Renal cortex interstitium (tissue), 15 donors: ENCODE measurements at places on chromosomes 7 and 10. TPM values are rescaled to one million over a fixed set of nuclear protein-coding genes. Genes with fewer than 3 reads are reported as not detected.

- no peak for DNase-seq
Observed at GRCh38 chr7:36155811-36156361, 2.8 kb downstream of the EEPD1 start.

GIMAP4 gene
- polyA plus RNA-seq: 21.2 TPM

SRGN gene
- 14.4 TPM for polyA plus RNA-seq

CDK5 gene
- 17.3 TPM for polyA plus RNA-seq

DNA sequence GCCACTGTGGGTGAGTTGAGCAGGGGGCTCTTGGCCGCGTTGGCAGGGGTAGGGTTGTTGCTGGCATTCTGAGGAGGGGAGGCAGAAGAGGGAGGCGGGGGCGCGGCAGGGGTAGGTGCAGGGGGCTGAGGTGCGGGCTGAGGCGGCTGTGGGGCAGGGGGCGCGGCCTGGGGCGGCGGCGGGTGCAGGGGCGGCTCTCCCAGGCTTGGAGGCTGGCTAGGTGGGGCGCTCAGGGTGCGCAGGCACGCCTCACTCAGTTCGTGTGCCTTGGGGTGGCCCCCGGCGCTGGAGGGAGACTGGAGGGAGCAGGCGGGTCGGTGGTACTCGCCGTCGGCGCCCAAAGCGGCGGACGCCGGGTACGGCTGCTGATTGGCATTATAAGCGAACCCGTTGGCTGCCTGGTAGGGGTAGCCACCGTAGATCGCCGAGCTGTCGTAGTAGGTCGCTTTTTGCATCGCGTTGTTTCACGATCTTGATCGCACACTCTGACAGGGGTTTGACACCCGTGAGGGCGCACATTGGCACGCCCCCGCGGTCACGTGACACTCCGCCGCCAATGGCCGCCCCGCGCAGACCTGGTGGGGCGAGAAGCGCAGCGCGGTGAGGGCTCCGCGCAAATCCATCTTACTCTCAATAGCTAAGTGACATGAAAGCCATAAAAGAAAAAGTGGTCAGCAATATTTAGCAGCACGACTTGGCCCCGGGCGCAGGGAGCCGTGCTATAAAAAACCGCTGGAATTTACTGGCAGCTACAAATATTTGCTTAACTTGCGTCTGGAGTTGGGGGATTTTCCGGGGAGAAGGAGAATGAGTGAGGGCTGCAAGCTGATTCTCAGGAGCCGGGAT is 7.9 kb upstream of the HOXA2 start:
- no peak for DNase-seq

- DNase-seq: no peak
Observed at GRCh38 chr7:106866298-106867281, 1.5 kb downstream of the PIK3CG start.

GRCh38 chr7:97126483-97127171 is 9.1 kb downstream of the SDHAF3 start:
- no peak for DNase-seq

GRCh38 chr10:120606051-120606764 is 149.2 kb downstream of the PLPP4 start:
- no peak for DNase-seq

DNA sequence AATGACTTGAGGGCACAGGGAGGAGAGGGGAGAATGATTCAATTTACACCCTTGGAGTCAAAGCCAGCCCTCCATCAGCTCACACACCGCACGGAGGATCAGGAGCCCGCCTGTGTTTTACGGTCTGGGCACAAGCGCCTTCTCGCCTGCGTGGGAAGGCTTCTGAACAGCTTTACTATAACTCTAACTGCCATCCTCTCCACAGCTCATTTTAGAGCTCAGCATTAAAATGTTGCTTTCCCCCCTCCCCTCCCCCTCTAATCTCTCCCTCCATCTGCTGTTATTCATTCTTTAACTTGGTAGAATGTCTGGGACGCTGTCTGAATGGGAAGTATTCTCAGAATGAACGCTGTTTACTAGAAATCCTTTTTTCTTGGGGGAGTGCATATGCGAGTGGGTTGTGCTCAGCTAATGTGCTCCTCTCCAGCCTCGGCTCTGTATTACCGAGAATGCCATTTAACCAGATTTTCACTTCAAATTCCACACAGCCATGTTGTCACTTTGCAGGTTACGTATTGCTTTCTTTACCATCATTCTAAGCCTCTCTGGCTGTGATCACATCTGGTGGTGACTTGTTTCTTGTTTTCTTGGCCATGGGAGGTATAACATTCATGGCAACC is 140.1 kb downstream of the GFRA1 start:
- no peak for DNase-seq

DNA sequence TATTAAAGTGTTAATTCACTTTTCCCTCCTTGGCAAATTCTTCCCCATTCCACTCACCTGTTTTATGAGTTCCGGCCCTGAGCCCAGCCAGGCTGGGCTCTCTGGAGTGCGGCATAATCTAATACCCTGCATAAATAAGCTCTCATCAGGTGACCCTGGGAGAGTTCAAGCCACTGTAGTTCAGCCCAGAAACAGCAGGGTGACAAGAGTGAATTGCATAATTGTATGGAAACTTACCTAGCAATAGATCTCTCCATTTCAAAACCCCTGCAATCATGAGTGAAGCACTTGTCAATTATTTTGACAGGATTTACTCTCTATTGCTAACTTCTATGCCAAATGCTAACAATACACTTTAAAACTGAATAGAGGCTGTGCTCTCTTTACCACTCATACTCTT is 94.7 kb downstream of the OSBPL3 start:
- DNase-seq: no peak

DNA sequence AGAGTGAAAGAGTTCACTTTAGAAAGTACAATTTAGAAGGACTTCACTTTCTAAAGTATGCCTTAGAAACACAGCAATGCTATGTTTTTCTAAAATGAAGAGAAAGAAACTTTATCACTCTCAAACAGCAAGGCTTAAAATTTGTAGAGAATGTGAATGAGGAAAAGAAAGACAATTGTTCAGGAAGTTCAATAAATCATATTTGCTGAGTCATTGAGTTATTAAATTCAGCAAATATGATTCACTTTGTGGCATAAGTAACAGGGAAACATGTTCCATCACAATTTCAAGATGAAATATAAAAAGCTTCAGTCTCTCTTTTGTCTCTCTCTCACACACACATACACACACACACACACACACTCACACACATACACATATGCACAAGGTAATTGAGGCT is 187.9 kb downstream of the PCDH15 start:
- DNase-seq: no peak

DNA sequence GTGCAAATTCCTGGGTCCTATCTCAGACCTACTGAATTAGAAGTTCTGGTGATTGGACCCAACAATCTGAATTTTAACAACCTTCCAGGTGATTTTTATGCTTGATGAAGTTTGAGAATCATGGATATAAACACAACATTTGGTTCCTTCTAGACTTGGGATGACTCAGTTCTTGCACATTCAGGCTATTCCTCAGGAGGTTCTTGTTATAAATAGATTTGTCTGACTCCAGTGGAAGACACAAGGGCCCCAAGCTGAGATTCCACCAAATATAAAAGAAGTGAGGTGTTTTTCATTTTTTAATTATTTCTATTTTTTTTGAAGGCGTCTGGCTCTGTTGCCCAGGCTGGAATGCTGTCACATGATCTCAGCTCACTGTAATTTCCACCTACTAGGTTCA is 9.4 kb upstream of the TAS2R16 start:
- no peak for DNase-seq

GRCh38 chr7:155920068-155920461 is 107.8 kb upstream of the SHH start:
- no peak for DNase-seq

DNA sequence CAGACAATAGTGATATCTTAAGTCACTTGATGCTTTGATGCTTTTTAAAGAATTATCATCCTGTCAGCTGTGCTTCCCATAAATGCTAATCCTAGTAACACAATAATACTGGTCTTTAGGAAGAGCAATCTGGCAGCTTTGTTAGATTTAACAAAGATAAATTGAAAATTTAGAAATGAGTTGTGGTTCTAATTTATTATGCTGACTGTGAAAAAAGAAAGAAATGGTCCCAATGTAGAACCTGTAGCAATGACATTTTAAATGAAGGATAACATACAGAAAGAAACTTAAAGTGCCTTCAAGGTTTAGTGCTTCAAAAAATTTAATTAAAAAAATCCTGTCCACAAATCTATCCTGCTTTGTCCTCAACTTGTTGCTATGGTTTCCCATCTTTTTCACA is 81.6 kb upstream of the HGF start:
- no peak for DNase-seq

DNA sequence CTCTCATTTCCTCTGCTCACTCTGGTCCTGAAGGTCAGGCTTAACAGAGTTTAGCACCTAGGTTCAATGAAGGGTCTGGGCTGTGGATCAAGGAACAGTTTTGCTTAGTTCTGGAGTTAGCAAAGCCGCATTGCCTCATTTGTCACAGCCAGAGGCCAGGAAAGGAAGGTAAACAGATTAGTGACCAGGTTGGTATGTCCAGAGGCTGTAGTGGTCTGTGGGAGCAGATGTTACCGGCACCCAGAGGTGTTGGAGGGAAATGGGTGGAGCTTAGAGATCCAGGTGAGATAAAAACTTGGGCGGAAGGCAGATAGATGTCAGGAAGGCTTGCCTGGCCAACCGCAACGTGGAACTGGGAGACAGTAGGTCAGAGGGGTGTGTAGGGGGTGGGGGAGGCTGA is 36.6 kb upstream of the ZMIZ2 start:
- DNase-seq: no peak

- peak; percentile 25 for DNase-seq
Observed at GRCh38 chr7:129252128-129252527, 27.3 kb downstream of the AHCYL2 start.

DNA sequence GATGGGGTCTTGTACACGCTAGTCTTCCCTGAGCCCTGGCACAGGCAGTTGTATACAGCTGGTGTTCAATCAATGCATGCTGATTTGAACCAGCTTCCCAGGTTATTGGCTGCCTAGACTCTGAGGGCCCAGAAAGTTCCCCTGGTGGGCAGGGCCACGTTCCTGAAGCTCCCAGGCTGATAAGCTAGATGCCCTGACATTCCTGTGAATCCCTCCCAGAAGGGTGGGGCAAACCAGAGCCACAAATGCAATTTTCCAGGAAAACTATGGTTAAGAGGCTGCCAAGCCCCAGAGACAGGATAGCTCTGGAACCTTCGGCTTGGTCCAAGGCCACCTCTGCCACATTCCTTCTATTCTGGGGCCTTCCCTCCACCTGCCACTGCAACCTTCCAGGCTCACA is 78.2 kb downstream of the FAM53B start:
- DNase-seq: no peak

TAC1 gene
- polyA plus RNA-seq: 0.89 TPM

GRCh38 chr10:80173466-80173865 is 31.9 kb downstream of the ANXA11 start:
- no peak for DNase-seq

DNA sequence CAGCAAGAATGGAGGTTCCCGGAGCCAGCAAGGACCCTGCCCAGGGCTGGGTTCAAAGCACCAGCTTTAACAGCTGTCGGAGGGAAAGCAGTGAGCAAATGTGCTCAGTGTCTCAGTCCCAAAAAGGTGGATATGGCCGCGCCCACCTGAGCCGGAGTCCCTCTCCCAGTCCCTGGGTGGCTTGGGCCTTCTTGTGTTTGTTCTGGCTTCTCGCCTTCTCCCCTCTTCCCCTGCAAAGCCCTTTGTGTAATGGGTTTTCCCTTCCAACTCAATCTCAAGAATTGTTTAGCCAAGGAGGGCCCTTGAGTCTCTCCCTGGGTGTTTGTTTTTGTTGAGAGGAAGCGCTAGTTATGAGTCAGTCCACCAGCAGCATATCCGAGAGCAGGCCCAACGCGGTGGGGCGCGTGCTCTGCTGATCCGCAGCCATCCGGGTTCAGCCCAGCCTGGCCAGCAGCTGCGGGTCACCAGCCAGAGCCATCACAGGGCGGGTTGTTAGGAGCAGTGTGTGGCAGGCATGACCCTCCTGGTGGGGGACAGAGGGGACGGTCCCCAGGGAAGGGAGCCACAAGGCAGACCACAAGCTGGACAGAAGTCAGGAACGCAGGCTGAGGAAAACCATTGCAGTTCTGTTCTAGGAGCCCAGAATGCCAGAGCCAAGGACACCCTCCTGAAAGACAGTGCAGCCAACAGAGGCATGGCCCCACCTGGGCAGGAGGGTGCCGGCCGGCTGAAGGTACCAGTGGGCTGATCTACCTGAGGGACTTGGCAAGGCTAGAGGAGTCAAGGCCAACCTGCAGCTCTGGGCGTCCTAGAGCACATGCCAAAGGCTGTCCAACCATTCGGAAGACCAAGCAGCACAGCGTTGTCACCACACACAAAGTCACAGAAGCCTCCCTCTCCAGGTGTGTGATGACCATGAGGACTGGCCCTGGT is 21.3 kb downstream of the CALML3 start:
- no peak for DNase-seq

ALOX5 gene
- polyA plus RNA-seq: 3.5 TPM

DNA sequence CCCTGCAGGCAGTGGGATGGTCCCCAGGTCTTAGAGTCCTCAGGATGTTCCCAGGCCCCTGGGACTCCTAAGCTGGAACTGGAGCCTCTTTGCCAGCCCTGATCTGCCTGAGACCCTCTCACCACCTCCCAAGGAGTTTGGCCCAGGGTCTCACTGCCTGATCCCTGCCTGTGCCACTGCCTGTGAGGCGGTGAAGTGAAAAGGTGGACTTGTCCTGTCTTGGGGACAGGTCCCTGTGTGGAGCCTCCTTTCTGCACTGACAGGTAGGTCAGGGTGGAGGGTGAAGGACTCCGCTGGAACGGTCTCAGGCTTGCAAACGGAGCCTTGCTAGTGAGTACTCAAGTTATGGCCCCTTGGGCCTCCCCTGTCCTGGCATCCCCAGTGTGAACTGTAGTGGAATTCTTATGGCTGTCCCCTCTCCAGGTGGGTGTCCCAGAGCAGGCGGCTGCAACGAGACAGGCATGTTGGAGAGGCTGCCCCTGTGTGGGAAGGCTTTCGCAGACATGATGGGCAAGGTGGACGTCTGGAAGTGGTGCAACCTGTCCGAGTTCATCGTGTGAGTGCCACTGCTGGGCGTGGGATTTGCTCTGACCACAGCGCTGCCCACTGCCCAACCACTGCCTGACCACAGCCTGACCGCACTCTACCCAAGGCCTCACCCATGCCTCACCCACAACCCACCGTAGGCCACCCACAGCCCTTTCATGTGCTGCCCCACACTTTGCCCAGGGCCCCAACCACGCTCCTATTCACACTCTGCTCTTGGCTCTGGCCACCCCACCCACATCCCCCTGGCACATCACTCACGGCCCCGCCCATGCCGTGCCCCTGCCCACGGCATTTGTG is 19.5 kb downstream of the RAMP3 start:
- DNase-seq: no peak

GRCh38 chr10:103278862-103279298 is 1.9 kb downstream of the INA start:
- DNase-seq: no peak

CUTC gene
- 26.4 TPM for polyA plus RNA-seq

DNA sequence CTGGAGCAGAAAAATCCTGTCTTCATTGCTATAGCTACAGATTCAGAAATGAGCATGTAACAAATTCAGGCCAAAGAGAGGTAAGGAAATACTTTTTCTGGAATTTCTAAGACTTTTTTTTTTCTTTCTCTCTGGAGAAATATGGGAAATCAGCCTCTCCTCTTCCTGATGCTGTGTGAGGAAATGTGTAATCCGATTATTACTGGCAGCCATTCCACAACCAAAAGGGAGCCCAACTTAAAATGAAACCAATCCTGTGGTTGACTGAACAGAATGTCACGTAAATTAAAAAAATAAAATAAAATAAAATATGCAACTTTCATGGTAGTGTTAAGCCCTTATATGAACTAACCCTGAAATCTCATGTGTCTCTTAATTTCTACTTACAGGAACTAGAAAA is 10.7 kb upstream of the POT1 start:
- no peak for DNase-seq

CYP3A4 gene
- polyA plus RNA-seq: 0.39 TPM

GRCh38 chr7:70321016-70321590 is 722.8 kb downstream of the AUTS2 start:
- no peak for DNase-seq

- no peak for DNase-seq
Observed at GRCh38 chr10:121681997-121682687, 83.9 kb upstream of the FGFR2 start.
